ENCODE measurements at places on chromosomes 3 and 15. TPM values are rescaled to one million over a fixed set of nuclear protein-coding genes. Genes with fewer than 3 reads are reported as not detected.

The TMEM87A gene
- total RNA-seq = 26.1 TPM

- H3K36me3 ChIP-seq = no peaks in the 10 kb centered on the region
- no peaks in the 10 kb centered on the region for H3K27me3 ChIP-seq
- H3K4me1 ChIP-seq = peaks cover 19% of the 10 kb centered on the region
- no peak for DNase-seq
These were observed 34.3 kb upstream of the CMC1 start for GRCh38 chr3:28207000-28207733.

DNA sequence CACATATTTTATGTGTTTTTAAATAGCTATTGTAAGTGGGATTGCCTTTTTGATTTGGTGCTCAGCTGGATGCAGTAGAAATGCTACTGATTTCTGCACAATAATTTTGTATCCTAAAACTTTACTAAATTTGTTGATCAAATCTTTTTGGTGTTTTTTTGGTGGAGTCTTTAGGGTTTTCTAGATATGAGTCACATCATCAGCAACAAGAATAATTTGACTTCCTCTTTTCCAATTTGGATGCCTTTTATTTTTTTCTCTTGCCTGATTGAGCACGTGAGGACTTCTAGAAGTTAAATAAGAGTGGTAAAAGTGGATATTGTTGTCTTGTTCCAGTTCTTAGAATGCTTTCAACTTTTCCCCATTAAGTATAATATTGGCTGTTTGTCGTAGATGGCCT lies 51.3 kb downstream of the TLNRD1 start:
- no peak for DNase-seq
- no peak overlapping the region for H3K4me3 ChIP-seq
- no peak overlapping the region for H3K27ac ChIP-seq
- H3K36me3 ChIP-seq = no peaks in the 10 kb centered on the region
- H3K4me1 ChIP-seq = peaks cover 4% of the 10 kb centered on the region

DNA sequence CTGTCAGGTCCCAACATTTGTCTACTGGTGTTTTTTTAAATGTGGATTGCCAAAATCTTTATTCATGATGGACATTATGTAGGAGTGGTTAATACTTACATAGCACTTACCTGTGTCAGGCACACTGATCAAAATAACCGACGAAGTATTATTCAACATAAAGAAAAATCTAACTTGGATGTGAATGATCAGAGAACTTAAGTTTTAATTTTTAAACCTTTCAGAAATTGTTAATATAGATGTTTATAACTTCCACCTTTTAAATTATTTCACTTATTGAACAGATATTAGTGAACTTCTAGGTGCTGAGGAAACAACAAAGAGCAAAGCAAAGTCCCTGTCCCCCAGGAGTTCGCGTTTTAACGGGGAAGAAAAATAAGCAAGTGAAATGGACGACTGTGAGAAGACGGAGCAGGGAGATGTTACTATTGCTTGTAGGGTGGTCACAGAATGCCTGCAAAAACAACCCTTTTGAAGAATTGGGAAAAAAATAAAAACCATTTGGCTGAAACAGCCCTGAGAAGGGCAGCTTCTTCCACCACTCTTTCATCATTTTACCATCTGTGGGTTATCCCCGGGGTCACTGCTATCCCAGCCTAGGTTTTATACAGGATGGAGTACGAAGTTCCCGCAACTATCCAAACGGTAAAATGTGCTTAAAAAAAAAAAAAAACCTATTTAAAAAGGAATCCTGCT lies 915 bp upstream of the APH1B start:
- H3K36me3 ChIP-seq = no peaks in the 10 kb centered on the region
- H3K27me3 ChIP-seq = no peaks in the 10 kb centered on the region
- H3K4me3 ChIP-seq = peak overlapping the region; percentile 80
- peak overlapping the region; percentile 59 for H3K27ac ChIP-seq
- no peak for DNase-seq
- H3K4me1 ChIP-seq = peaks cover 20% of the 10 kb centered on the region

The TRIM71 gene
- total RNA-seq = 0.02 TPM

DNA sequence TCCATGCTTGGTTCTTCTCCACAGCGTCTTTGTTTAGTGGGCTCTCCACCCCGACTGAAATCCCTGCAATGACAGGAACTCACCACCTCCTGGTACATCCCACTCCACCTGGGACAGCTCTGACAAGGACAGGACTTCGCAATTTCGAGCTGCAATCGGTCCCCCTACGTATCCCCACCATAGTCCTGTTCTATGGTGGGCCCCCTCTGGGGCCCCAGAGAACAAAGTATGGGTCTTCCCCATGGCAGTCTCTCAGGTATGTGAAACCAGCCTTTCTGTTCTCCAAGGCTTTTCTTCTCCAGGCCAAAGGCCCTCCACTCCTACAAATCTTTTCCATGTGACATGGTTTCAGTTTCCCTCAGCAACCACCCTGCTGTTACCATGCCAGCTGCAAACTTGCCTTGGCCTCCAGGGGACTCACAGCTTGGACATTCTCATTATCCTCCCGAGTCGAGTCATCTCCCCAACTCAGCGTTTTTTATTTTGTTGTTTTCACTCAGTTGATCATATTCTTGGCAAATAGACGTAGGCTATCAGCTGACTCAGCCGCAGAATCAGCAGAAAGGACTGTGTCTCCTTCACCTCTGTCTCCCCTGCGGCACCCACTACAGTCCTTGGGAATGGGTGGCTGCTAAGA lies 233.3 kb downstream of the OPA1 start:
- no peak for DNase-seq
- peaks cover 14% of the 10 kb centered on the region for H3K27me3 ChIP-seq
- no peaks in the 10 kb centered on the region for H3K36me3 ChIP-seq
- no peak overlapping the region for H3K4me3 ChIP-seq
- H3K27ac ChIP-seq = no peak overlapping the region
- no peaks in the 10 kb centered on the region for H3K4me1 ChIP-seq

DNA sequence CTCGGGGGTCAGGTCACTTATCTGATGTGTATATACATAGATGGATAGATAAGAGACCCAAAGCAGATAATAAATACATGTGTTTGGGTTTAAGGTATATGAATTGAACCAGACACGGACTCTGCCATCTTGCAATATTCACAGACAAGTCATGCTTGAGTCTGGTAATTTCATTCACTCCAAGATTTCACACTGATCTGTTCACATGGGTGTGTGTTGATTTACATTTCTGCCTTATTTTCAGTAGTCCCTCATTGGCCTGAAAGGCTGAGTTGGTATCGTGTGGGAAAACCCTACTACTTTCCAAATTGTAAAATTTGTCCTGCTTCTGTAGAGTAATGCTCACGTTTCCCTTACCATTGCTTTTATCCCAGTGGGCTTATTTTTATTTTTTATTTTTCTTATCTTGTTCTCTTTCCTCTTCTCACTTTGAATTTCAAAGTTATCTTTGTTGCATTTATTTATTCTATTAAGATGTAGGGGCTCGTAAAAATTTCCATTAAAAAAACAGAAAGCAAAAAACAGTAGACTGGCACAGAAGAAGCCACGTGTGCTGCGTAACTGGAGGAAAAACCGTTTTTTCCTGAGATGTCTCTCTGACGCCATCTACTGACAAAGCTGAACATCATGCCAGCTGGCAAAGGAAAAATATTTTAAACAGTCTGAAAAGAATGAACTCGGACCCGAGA lies 10.8 kb upstream of the MFSD1 start:
- no peaks in the 10 kb centered on the region for H3K36me3 ChIP-seq
- peaks cover 3% of the 10 kb centered on the region for H3K4me1 ChIP-seq
- peak; percentile 23 for DNase-seq
- peak overlapping the region; percentile 61 for H3K4me3 ChIP-seq
- no peaks in the 10 kb centered on the region for H3K27me3 ChIP-seq

DNA sequence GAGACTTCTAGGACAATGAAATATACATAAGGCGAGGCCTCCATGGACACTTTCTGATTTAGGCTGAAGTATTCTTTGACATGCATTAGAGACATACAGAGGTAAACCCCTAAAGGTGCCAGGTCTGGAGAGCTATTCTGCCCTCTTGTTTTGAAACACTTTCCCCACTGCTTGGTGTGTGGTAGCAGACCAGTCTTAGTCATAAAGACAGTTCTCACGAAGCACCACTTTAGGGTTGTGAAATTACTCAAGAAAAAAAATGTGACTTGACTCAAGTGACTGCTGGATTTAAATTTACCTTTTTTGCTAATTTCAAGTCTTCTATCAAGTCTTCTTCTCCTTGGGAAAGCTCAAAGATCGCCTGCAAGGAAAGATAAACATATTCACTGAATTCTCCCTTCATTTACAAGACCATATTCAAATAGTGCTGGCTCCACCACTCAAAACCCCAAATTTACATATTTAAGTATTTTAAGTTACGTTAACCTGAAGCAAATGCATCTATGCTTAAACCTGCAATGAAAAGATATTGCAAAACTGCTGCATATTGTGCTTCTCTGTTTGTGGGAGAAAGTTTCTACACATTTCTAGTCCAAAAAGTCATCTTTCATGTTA lies 48.4 kb downstream of the ARHGEF3 start:
- H3K27me3 ChIP-seq = no peaks in the 10 kb centered on the region
- peak overlapping the region; percentile 18 for H3K4me3 ChIP-seq
- peaks cover 48% of the 10 kb centered on the region for H3K36me3 ChIP-seq
- DNase-seq = peak; percentile 73

The ITGA11 gene
- 0.56 TPM for total RNA-seq

GRCh38 chr15:57031082-57031481 lies 112.6 kb downstream of the TCF12 start:
- DNase-seq = no peak
- no peaks in the 10 kb centered on the region for H3K27me3 ChIP-seq

- H3K27ac ChIP-seq = no peak overlapping the region
- H3K4me3 ChIP-seq = no peak overlapping the region
- no peaks in the 10 kb centered on the region for H3K27me3 ChIP-seq
- H3K4me1 ChIP-seq = no peaks in the 10 kb centered on the region
- DNase-seq = no peak
These were observed 806.2 kb downstream of the NTRK3 start for GRCh38 chr15:87450314-87450713.

GRCh38 chr15:92751528-92751927 lies 96.0 kb upstream of the FAM174B start:
- H3K36me3 ChIP-seq = no peaks in the 10 kb centered on the region
- no peak for DNase-seq
- no peaks in the 10 kb centered on the region for H3K27me3 ChIP-seq
- no peaks in the 10 kb centered on the region for H3K4me1 ChIP-seq

- no peak overlapping the region for H3K27ac ChIP-seq
- no peaks in the 10 kb centered on the region for H3K4me1 ChIP-seq
- no peak overlapping the region for H3K4me3 ChIP-seq
- no peak for DNase-seq
These were observed 204.2 kb downstream of the DIPK2A start for GRCh38 chr3:144175644-144176425.

DNA sequence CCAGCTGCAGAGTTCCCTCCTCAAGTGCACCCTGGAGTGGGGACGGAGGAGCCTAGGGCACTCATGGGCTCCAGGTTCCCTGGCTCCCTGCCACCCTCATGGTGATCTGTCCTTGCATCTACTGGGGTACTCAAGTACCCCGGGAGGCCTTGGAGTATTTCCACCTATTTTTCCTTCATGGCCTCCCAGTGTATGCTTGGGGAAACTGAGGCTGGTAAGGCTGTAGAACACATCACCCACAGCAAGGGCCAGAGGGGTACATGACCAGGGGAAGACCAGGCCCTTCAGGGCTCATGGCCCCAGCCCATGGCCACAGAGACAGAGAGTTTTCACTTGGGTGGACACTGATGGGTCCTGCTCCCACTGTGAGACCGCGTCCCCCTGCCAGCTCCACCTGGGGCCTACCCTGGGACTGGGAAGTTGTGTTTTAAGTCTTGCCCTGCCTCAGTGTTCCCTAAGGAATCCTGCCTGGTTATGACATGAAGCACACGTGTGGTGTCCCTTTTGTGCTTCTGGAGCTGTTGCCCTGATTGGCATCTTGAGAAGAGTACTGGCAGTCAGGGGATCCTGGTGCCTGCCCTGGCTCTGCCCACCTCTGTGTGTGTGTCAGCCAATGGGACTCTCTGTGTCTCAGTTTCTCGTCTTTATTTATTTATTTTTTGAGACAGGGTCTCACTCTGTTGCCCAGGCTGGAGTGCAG lies 132.8 kb downstream of the TJP1 start:
- no peak overlapping the region for H3K4me3 ChIP-seq
- no peak for DNase-seq
- peaks cover 6% of the 10 kb centered on the region for H3K27me3 ChIP-seq
- no peaks in the 10 kb centered on the region for H3K36me3 ChIP-seq

The PGBD4 gene
- total RNA-seq = 2.0 TPM

The CACNA1D gene
- 0.24 TPM for total RNA-seq

The CLCN2 gene
- 3.2 TPM for total RNA-seq

The SPESP1 gene
- total RNA-seq = 1.5 TPM

DNA sequence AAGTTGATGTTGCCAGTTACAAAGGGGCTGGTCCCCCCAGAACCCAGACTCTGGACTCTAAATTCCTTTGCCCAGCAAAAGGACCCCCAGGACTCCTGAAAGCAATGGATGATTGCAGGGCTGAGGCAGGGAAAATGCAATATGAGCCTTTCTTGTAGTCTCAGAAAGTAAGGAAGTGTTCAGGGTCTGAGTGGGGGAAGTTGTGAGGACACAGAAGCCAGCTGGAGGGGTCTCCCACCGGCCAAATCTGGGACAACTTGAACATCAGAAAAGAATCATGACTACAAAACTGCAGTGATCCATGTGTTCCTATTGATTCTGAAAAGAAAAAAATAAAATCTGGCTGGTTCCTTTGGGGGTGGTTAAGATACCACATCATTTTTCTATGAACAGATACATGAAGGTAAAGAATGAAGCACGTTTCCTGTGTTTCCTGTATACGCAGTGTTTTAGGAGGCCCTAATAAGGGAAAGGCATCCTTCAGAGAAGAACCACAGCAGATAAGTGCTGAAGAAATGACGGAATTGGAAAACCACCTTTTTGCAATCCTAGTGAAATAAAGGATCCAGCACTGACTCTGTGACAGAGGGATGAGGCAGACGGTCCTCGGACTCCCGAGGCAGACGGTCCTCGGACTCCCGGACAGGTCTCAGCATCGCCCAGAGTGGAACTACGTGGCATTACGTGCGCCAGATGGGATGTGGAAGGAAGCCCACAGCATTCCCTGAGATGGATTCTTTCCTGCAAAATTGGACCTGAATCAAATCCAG lies 22.2 kb upstream of the GRIP2 start:
- no peaks in the 10 kb centered on the region for H3K4me1 ChIP-seq
- H3K36me3 ChIP-seq = no peaks in the 10 kb centered on the region
- no peak overlapping the region for H3K27ac ChIP-seq
- H3K4me3 ChIP-seq = no peak overlapping the region
- no peak for DNase-seq
- H3K27me3 ChIP-seq = peaks cover 8% of the 10 kb centered on the region

- no peaks in the 10 kb centered on the region for H3K36me3 ChIP-seq
- H3K4me1 ChIP-seq = no peaks in the 10 kb centered on the region
- no peak overlapping the region for H3K4me3 ChIP-seq
- no peaks in the 10 kb centered on the region for H3K27me3 ChIP-seq
- DNase-seq = no peak
These were observed 333.1 kb upstream of the NECTIN3 start for GRCh38 chr3:110738531-110738930.

DNA sequence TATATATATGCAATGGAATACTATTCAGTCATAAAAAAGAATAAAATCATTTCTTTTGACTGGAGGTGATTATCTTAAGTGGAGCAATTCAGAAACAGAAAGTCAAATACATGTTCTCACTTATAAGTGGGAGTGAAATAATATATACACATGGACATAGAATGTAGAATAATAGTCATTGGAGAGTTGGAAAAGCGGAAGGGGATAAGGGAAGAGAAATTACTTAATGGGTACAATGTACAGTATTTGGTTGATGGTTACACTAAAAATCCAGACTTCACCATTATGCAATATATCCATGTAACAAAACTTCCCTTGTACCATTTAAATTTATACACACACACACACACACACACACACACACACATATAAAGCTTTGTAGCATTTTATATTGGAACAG lies 84.3 kb downstream of the RAP2B start:
- no peak overlapping the region for H3K4me3 ChIP-seq
- no peak overlapping the region for H3K27ac ChIP-seq
- DNase-seq = no peak
- peaks cover 18% of the 10 kb centered on the region for H3K4me1 ChIP-seq
- no peaks in the 10 kb centered on the region for H3K27me3 ChIP-seq
